ENCODE measurements at places on chromosomes 1 and 21.

- no peak for DNase-seq
Measured at GRCh38 chr1:41515131-41515678, 30.7 kb upstream of the EDN2 start.

DNA sequence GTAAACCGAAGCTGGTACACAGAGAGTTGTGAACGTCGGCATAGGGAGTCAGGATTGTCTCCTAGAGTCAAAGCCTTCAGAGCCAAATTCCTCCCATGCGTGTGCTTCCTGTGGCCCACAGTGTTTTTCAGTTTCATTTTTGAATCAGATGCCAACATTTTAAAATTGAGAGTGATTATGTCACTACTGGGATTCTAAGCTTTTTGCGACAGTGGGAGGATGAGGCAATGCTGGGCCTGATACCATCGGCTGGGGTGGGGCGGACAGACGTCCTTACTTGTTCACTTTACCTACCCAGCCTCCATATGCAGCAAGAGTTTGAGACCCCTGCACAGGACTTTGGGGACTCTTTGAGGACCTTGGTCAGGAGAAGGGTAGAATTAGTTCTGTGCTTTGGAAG lies 1.3 kb upstream of the KLHDC7A start:
- no peak for DNase-seq

DNA sequence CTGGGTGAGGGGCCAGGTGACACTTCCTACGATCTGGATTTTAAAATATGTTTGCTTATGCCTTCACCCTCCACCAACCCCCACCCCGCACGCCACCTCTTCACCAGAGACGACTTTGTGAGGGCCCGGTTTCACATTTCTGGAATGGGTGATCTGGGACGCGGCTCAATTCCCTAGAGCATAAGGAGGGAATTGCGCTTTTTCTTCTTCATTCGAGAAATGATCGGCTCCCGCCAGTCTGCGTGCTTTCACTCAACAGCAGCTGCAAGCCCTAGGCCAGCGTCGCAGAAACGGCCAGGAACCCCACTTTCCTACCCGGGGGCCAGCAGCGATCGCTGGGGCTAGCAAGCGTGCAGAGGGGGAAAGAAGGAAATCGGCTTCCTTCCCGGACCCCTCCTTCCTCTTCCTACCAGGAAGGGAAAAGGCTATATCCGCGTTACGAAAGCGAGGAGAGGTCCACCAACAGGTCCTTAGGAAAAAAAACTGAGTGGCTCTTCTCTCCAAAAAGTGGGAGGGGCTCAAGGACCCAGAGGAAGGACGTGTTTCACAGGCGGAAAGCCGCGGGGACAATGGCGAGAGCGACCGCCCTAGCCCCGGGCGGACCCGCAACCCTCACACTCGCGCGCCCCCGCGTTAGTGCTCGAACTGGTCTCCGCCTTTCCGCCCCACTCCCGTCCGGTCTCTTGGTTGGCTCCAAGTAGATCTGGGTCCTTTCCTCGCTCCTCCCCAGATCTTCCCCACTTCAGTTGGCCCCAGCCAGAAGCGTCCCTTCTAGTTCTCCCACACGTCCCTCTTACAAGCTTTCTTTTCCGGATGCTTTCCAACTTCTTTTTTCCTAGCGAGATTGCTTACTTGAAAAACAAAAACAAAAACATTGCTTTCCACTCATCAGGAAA lies 1.1 kb upstream of the ADAMTS1 start:
- no peak for DNase-seq

DNA sequence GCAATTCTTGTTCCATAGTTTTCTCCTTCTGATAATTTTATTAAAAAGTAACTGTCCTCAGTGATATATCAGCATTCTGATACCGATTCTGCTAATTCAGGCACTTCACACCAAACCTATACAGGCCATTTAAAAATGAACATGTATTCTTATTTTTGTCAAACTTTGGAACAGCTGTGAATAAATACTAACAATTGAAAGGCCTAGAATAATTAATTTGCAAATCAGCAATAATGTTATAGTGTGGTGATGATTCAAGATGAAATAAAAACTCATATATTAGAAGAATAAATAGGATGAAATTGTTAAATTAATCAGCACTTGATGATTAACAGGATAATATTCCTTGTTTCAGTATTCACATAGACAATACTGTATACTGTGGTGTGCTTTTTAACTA lies 9.9 kb downstream of the CDKN2C start:
- no peak for DNase-seq

DNA sequence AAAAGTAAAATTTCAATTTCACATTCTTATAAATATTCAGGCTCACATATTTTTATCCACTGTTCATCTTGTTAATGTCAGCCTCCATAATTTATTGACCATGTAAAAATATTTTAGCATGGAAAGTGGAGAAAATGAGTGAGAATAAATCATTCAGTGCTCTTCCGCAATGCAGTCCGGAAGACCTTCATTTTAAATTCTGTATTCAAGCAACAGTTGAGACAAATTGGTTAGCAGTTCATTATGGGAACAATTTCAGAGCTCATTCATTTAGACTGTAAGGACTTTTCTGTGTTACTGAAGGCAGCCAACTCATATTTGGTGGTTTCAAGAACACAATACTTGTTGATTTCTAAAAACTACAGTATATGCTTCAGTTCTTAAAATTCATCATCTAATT lies 97.8 kb downstream of the TYW3 start:
- DNase-seq, result no peak

DNA sequence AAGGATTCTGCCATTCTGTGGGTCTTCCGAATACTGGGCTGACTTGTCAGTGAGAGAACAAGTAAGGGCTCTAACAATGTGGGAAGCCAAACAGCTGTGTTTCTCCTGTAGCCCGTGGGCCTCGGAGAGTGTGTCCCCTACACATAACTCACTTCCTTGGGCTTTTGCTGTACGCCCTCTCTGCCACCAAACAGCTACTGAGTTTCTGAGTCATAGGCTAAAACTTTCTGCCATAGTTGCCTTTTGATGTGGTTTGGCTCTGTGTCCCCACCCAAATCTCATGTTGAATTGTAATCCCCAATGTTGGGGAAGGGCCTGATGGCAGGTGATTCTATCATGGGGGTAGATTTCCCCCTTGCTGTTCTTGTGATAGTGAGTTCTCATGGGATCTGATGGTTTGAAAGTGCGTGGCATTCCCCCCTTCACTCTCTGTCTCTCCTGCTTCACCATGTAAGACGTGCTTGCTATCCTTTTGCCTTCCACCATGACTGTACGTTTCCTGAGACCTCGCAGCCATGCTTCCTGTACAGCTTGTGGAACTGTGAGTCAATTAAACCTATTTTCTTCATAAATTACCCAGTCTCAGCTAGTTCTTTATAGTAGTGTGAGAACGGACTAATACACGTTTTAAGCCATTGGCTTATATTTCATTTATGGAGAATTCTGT lies 194.8 kb upstream of the HMCN1 start:
- DNase-seq, result no peak

GRCh38 chr1:47230692-47231300 lies 1.2 kb downstream of the TAL1 start:
- no peak for DNase-seq

DNA sequence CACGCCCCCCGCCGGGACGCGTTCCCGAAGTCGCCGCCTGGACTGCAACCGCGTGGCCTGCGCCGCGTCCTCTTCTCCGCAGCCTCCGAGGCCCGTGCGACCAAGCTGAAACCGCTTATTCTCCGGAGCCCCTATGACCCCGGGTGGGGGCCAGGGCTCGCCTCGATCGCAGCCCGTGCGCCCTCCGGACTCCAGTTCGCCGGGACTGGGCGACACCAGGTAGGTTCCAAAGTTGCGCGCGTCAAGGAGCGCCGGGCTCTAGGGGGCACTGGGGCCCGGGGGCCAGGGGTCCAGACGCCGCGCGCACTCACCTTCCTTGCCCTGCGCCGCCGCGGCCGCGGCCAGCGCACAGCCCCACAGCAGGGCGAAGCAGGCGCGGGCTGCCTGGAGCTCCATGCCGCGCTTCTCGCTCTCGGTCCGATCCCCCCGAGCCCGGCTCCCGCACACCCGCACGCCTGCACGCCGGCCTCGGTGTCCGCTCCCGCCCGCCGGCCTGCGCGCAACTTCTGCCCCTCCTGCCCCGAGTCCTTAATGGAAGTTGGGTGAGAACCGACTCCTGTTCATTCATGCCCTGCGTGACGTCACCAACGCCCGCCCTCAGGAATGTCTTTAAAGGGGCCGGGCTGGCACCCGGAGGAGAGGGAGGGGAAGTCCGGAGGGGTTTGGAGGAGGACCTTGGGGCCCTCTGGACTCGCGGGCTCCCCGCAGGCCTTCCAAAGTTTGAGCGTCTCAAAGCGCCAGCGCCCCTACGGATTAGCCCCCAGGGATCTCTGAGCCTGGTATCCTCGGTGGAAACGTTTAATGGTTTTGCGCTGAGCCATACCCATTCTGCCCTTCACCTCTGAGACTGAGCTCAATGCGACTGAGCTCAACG lies at the start of gene EPHA2:
Gene EPHA2 (minus strand): TSS at position 533 of the 874 bp plus-strand sequence. CDS start 137 bp downstream, at position 396.
- DNase-seq, result peak; percentile 21

DNA sequence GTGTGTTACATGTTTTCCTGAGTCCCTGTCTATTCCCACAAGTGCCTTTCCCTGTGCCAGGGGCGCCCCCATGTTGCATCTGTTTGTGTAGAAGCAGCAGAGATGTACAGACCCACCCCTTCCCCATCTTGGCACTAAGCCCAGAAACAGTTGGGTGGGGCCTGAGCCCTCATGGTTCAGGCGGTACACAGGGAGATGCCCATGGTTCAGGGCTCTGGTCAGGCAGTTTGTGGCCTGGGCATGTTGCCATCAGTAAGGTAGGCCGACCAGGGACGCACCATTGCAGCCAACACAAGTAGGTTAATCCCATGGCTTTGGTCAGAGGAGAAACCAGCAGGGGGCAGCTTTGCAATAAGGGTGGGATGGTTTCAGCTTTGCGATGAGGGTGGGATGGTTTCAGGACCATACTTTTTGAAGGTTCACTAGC lies 914 bp upstream of the ADGRB2 start:
- DNase-seq, result no peak

- no peak for DNase-seq
Measured at GRCh38 chr1:5576011-5576672, 416.1 kb downstream of the NPHP4 start.

- DNase-seq, result no peak
Measured at GRCh38 chr1:7845761-7846160, 7.1 kb downstream of the UTS2 start.

DNA sequence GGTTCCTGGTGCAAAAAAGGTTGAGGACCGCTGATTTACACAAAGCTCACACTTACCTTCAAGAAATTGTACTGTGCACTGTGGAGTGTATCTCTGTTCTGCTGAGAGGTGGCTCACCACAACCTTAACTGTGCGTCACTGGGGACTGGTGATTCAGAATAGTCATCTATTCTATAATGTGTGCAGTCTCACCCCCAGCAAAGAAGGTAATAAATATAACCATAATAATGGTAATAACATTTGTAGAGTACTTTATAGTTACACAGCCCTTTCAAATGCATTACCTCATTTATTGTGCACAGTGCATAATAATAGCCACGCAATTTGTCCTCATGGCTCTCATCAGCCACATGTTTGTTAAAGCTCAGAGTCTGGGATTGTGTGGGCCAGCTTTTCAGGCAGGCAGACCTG lies 59.4 kb upstream of the DUSP10 start:
- DNase-seq, result no peak

- no peak for DNase-seq
Measured at GRCh38 chr21:24938573-24938972, 668.7 kb downstream of the MRPL39 start.

GRCh38 chr1:204923201-204923600 lies 52.5 kb downstream of the NFASC start:
- DNase-seq, result no peak

GRCh38 chr1:78687315-78687714 lies 37.7 kb downstream of the IFI44 start:
- DNase-seq, result no peak
